ENCODE measurements at places on chromosomes 12 and 14.

GRCh38 chr12:65853489-65854157 is 29.3 kb downstream of the HMGA2 start:
- no peak for DNase-seq

- no peak for DNase-seq
Observed at GRCh38 chr12:24754690-24755638, 193.9 kb downstream of the BCAT1 start.

DNA sequence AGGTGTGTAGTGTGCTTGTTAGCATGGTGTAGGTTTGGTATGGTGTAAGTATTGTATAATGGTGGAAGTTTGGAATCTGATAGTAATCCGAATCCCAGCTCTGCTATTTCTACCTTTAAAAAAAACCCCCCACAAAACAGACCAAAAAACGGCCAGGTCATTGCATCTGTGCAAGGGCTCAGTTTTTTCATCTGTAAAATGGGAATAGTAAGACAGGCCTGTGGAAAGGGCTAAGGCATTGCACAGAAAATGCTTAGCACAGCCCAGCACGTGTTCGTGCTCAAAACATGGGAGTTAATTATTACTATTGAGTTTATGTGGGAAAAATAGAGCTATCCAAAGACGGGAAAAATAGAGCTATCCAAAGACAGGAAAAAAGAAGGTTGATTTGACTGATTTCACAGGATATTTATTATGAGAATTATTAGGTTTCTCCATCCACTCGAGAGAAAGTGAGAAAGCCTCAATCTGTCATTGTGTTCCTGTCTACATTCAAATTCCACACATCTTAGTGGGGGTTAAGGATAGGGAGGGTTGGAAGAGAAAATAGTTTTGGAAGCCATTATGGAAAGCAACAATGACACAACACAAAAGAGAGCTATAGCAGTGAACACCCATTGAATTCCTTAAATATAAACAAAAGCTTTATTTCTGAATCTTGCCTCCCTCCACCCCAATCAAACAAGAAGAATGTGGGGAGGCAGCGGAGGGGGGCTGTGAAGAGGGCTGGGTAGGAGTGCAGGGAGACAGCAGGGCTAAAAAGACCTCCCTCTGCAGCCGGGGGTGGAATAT is 126.8 kb upstream of the MAX start:
- no peak for DNase-seq

DNA sequence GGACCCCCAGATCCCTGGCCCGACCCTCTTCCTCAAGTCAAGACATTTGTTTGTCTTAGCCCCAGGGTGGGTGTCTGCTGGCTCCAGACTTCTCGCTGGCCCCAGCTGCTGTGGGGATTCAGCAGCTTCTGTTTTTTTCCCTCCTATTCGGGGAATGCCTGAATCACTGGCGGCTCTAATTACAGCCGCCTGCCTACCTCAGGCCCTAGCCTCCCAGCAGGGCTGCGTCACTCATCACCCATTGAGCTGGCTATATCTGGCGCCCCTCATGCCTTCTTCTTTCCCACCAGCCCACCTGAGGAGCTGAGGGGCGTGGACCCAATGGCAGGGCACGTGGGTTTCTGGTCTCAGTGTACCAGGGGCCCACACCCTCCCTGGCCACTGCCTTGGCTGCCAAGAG is 10.1 kb downstream of the KRT80 start:
- DNase-seq, result no peak

DNA sequence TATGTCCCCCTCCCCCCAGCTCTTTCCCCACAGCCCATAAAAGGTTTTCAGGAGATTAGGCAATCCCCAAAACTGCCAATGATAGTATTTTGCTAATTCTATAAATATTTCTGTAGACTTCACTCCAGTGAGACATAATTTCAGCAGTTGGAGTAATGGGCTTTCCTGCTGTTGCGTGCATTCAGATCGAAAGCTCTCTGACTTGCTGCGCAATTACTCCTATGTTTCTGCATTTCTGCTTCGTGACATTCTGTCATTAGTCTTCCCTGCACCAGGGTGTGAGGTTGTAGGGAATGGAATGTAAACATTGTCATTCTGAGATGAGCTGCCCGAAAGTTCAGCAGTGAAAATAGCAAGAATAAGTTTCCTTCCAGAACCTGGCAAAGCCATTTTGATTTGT is 58.2 kb downstream of the SAMD4A start:
- DNase-seq, result no peak

DNA sequence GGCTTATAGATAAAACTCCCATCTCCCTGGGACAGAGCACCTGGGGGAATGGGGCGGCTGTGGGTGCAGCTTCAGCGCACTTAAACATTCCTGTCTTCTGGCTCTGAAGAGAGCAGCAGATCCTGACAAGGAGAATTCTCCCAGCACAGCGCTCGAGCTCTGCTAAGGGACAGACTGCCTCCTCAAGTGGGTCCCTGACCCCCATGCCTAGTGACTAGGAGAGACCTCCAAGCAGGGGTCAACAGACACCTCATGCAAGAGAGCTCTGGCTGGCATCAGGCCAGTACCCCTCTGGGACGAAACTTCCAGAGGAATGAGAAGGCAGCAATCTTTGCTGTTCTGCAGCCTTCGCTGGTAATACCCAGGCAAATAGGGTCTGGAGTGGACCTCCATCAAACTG is 28.1 kb upstream of the CD163L1 start:
- DNase-seq, result no peak

DNA sequence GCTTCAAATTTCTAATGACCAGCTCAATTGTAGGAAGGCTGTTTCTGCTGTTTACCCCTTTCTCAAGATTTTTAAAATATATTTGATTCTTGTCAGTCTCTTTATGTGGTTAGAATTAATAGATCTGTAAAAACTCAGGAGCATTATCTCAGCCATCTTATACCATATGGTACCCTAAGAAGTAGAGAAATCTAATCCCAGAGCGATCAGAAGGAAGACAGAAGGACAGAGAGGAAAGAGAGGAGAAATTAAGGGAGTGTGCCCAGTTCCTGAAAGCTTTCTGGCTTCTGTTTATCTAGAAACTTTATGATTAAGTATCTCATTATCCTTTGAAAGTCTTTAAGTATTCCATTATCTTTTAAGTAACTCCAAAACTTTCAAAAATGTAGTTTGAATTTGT is 152.1 kb upstream of the NAV3 start:
- DNase-seq, result no peak

DNA sequence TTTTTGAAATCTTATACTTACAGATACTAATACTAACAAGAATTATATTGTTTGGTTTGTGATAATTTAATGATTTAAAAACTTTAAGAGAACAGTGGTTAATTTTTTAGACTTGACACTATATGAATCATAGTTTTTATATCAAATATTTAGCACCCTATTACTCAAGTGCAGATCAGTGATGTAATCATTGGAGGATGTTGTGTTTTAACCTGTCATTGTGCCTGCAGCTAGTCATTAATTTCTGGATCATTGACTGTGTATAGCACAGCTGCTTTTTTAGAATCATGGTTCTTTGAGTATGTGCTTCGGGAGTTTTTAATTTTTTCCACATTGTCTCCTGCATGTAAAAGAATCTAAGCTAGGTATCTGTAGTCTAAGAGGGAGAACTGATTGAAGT is 17.3 kb downstream of the ARID4A start:
- DNase-seq, result no peak

- no peak for DNase-seq
Observed at GRCh38 chr12:105480162-105480561, 149.7 kb downstream of the C12orf75 start.

- no peak for DNase-seq
Observed at GRCh38 chr14:80260645-80261044, 49.3 kb upstream of the DIO2 start.

GRCh38 chr12:119299130-119299529 is 35.4 kb upstream of the CCDC60 start:
- no peak for DNase-seq

DNA sequence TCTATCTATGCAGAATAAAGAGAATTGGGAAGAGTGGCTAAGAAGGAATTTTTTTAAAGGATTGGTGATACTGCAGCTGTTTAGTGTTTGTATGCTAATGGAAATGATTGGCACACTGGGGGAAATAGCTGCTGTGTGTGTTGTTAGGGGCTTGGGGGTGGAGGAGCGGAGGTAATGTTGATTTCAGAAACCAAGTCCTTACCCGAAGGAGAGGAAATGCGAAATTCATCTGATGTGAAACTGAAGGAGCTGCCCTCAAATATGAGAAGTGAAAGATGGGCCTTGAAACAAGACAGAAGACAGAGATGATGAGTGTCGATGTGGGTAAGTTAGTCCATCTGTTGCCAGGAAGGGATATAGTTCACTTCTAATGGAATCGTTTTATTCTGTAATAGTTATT is 21.2 kb upstream of the RNASE12 start:
- no peak for DNase-seq

DNA sequence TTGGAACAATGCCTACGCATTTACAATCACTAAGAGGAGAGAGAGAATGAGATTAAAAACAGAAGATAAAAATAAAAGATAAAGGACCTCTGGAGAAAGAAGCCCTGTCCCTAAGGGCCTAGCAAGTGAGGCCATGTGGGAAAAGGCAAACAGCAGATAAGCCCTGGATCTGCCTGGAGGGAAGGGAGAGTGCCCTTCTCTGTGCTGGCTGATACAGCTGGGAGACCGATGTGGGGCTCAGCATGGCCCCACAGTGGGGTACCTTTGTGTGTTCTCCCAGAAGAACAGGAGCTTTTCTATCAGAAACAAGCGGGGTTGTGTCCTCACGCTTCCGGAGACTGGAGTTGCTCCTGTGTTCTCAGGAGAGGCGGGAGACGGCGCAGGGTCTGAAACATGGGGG is 59.9 kb downstream of the TMCC3 start:
- DNase-seq, result no peak

DNA sequence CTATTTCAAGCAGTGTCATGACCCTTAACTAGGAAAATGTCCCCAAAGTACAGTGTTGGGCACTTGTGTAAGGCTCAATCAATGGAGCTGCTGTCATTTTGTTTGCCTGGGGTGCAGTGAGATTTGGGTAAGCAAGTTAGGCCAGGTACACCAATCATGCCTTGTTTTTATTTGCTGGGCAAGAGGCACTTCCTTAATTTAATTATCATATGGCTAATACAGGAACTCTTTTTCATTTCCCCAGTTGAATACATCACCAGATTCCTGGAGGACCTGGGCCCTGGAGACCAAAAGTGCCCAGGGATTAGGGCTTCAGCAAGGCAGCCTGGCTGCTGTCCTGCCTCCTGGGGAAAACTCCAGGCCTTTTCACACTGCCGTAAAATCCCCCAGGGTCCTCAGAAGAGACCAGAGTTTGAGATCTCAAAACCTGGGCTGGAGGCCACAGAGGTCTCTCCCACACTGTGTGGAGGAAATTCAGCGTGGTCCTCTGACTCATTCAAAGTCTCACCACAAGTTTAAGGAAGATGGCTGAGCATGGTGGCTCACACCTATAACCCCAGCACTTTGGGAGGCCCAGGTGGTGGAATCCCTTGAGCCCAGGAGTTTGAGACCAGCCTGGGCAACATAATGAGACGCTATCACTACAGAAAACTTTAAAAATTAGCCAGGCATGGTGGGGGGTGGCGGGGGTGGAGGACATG is 28.4 kb upstream of the FOXN3 start:
- DNase-seq, result no peak

DNA sequence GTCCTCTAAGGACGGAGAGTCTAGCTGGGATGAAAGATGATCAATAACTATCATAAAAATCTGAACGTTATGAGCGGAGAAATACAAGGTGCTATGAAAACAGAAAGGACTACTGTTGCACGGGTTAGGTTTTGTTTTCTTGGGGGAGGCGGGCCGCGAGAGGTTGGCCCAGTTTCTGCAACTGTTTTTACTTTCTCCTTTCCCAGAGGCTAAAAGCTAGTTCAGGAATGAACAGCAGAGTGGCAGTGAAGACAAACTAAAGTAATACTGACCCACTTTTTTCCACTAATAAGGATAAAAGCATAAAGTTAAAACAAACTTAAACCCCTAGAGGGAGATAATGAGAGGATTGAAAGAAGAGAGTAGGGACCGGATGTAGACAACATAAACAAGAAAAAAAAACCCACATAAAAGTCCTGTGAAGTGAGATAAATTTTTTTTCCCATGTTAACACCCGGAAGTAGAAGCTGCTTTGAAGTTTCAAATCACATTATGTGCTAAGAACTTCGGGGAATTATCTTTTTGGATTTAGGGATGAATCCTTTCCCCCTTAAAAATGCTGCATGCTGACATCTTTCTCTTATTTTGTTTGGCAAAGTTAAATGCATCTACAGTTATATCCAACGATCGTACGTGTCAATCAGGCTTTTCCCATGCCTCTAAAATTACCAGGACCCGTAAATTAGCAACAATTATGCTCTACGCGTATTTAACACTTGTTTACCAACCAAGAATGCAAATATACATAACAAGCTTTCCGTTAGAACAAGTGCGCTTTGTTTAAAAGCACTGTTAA is 1.0 kb upstream of the CDK17 start:
- no peak for DNase-seq

- DNase-seq, result no peak
Observed at GRCh38 chr12:46659824-46660223, 166.0 kb downstream of the SLC38A4 start.

GRCh38 chr14:57383125-57383745 is 7.2 kb upstream of the NAA30 start:
- no peak for DNase-seq

DNA sequence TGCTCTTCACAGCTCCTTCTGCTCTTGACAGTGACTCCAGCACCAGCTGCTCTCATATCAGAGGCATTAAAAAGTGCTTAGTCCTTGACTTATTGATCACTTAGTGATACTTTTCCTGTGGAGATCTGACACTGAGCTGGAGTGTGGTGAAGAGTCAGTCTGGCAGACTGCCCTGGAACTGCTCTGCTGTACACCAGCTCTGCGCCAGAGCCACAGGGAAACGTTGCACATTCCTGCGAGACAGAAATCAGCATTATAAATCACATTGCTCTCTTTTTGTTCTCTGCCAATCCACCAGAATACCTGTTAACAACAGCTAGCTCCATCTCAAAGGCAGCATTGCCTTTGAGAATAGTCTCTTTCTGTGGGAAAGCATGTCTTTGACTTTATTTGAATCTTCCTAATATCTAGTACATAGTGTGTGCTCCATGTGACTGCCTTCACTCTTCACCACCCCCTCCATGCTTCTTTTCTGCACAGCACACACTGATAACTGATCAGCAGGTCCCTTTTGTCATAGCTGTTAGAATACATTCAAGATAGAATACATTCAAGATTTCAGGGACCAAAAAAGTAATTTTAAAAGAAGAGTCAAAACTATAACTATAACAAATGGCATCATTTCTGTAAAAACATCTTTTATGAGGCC is 48.2 kb upstream of the VSX2 start:
- no peak for DNase-seq
